ENCODE measurements at places on chromosomes 11 and 22.
A peak's percentile ranks its signal among the peaks of the same experiment; 100 is the strongest.

- no peak for DNase-seq
These were observed 15.6 kb downstream of the SIAE start for GRCh38 chr11:124657904-124658303.

GRCh38 chr11:129881570-129882170 lies 13.7 kb downstream of the NFRKB start:
- DNase-seq, result peak; percentile 67

- peak; percentile 20 for DNase-seq
These were observed 97.7 kb upstream of the PARVA start for GRCh38 chr11:12279672-12280108.

DNA sequence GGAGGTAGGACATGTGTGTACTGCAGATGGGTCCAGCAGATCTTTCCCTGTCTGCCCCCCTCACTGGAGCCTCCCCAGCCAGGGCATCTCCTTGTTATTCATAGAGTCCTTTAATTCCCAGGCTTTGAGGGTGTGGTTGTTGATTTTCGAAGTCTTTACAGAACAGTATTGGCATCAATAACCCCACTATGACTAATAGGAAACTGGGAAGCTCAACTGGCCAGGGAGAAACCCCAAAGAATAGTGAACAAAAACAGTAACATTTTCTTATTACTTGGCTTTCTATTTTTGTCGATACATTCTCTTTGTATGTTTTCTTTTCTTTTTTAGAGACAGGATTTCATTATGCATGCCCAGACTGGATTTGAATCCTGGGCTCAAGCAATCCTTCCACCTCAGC lies 57.9 kb downstream of the NF2 start:
- no peak for DNase-seq

DNA sequence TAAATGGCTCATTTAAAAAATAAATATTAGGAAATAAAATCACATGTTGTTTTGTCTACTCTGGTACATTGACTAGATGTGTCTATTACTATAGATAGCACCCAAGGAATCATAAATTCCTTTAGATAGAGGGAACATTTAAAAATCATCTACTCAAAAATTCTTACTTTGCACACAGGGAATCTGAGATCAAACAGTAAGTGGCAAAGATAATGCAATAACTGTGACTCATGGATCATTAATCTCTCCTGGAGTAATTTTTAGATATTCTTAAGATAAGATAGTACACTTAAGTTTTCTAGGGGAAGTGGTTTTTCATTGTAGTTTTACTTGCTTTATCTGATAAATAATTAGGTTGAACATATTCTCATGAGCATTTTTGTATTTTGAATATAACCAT lies 468.9 kb downstream of the LUZP2 start:
- no peak for DNase-seq

- DNase-seq, result no peak
These were observed 47.0 kb downstream of the PACSIN2 start for GRCh38 chr22:42967933-42968332.

DNA sequence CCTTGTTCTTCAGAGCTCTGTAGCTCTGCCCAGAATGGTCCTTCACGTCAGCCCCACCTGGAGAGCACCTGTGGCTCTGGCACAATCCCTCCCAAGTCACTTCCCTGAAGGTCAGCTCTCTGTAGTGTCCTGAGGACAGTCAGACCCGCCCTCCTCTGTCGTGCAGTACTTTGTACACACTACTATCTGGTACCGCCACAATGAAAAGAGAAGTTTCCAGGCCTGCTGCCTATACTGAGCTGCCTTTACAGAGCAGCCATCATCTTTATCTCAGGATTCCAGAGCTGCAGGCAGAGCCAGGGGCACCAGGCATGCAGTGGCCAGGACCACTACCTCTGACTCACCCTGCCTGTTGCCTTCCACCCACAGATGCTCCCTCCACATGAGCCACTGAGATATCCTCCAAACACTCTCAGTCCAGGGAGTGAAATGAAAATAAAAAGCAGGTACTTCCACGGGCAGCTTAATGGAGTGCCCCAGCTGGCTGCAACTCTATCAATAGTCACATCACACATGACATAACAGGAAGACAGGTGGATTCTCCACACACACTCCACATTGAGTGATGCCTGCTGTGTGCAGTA lies 7.3 kb downstream of the PACSIN2 start:
- DNase-seq, result no peak

DNA sequence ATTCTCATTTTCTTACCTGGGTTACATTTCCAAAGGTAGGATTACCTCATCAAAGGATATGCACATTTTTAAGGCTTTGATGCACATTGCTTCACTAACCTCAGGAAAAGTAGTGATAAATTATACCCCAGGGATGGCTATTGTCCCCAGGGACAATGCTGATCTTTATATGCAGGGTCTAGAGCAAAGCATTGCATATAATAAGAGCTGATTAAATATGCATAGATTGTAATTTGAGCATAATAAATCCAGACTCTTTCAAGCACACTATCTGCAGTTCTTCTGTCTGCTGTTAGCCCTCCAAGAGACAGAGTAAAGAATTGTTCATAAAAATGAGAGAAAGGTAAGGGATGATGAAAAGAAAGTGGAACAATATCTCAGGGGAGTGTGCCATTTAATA lies 57.3 kb upstream of the SYT13 start:
- DNase-seq, result no peak

DNA sequence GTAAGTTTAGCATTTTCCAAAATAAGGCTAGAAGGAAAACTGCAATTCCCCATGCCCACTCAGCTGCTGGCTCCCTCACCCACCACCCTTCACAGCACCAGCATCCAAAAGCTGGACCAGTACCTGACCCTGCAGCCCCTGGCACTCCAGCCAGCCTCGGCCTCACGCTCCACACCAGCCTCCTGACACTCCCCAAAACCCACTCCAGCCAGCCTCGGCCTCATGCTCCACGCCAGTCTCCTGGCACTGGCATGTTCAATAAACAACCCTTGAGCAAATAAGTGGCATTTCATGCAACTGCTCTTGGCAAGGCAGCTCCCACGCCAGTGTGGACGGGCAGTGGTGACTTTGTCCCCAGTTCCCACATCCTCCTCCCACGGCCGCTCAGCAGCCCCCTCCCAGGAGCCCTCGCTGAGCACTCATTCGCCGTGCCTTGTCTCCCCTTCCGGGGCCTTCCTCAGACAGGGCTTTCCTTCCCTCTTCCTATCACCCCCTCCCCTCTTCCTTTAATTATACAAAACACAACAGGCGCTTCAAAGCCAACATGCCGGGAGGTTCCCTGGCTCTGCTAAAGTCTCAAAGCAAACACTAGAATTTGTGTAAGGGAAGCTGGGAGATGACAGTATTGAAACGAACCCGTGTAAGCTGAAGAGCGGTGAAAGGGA lies 6.8 kb downstream of the TOLLIP start:
- DNase-seq, result no peak

- no peak for DNase-seq
These were observed 82.4 kb upstream of the CRTAM start for GRCh38 chr11:122755941-122756340.

Data from stimulated activated CD8-positive, alpha-beta memory T cell treated with anti-CD3 and anti-CD28 coated beads, Interleukin-4, amount 100 ng/mL, for 48 hours (primary cell).